Uterus (tissue), 4 donors: ENCODE measurements at places on chromosomes 2 and 18. TPM values are rescaled to one million over a fixed set of nuclear protein-coding genes. Genes with fewer than 3 reads are reported as not detected.

Gene FAM237A
- total RNA-seq, result not detected

Gene RTP5
- total RNA-seq, result not detected

Gene ALPI
- total RNA-seq, result not detected

Gene CRYGD
- not detected for total RNA-seq

Gene GBX2
- not detected for total RNA-seq

Gene BUB1
- total RNA-seq, result 0.67 TPM

Gene DSG4
- not detected for total RNA-seq

Gene KLHL30
- 3.3 TPM for total RNA-seq

Gene CYP26B1
- total RNA-seq, result 6.5 TPM

Gene SCN2A
- total RNA-seq, result 15.8 TPM

Gene POTEI
- total RNA-seq, result not detected

Gene RETSAT
- total RNA-seq, result 30.1 TPM

Gene NOSTRIN
- total RNA-seq, result 192 TPM

Gene RAD51AP2
- total RNA-seq, result not detected

Gene AKAIN1
- not detected for total RNA-seq

Gene SERPINB10
- not detected for total RNA-seq

Gene SERPINB2
- 8.2 TPM for total RNA-seq

Gene HES6
- total RNA-seq, result 33.3 TPM

Gene LRRTM4
- 38.4 TPM for total RNA-seq
